ENCODE measurements at places on chromosomes 5 and 9.

- no peak for DNase-seq
These were observed 210.4 kb upstream of the RFX3 start for GRCh38 chr9:3736161-3736560.

DNA sequence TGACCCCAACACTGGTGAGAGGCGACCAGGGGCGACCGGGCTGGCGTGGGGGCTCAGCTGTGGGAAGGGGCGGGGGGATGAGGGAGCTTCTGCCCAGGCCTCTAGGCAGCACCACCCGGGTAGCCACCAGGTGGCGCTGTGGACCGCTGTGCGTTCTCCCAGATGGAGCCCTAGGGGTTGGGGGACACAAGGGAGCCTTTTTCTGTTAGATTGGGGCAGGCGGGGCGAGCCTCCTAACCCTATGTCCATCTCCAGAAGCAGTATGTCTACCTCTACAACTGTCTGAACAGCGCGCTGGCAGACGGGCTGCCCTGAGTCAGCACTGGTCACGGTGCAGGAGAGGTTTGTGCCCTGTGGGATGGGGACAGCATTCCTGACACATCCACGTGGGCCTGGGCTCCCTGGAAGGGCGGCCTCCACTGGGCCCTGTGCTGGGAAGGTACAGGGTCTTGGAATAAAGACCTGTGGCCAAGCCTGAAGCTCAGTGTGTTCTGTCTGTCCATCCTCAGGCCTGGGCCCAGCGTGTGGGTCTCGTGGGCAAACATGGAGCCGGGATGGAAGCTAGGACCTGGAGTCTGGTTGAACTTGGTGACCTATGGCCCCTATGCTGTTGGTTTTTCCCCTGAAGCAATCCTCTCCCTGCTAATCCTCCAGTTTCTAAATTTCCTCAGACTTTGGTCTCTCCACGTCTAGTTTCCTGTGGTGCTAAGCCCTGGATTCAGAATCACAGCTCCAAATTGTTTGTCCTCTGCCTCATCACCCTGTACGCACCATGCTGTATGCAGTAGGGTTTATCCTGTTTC lies 23.1 kb upstream of the SPTLC1 start:
- no peak for DNase-seq

DNA sequence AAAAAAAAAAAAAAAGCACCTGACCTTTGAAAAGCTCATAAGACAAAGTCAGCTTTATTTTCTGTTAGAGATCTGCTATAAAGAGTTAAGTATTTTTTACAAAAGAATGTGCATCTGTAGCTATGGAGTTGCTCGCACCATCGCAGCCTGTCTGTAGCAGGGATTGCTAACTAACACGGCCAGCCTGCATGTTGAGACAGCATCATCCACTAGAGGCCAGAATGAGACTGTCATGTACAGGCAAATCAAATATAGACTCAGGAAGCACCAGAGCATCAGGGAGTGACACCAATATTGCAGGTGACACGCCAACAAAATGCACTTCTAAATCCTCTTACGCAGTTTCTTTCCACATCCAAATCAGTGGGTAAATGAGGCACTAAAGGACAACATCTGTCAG lies 136.3 kb upstream of the RASEF start:
- DNase-seq: peak; percentile 25

DNA sequence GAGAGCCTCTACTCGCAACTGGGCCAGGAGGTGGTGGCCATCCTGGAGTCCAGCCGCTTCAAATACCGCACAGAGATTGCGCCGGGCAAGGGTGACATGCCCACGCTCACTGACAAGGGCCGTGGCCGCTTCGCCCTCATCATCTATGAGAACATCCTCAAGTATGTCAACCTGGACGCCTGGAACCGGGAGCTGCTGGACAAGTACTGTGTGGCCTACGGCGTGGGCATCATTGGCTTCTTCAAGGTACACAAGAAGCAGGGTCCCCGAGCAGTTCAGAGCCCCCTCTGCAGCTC lies 13.5 kb downstream of the NDST1 start:
- no peak for DNase-seq

DNA sequence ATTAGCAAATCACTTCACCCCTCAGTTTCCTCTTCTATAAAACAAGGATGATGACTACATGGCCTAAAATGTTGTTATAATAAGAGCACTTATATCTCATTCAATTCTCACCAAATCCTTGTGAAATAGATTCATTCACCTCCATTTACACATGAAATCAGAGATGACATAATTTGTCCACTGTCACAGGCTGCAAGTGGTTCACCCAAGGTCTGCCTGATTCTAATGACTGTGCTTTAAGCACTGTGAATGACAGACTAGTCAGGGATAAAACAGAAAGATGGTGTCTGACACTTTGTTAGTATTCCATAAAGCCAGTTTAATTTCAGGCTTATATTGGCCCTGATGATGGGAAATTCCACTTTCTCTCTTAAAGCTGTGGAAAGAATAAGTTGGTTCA lies 209.5 kb downstream of the MAPKAP1 start:
- no peak for DNase-seq

- DNase-seq: no peak
These were observed 15.0 kb downstream of the ANKRD33B start for GRCh38 chr5:10578869-10579268.

- no peak for DNase-seq
These were observed 26.2 kb upstream of the SMU1 start for GRCh38 chr9:33102551-33103210.

DNA sequence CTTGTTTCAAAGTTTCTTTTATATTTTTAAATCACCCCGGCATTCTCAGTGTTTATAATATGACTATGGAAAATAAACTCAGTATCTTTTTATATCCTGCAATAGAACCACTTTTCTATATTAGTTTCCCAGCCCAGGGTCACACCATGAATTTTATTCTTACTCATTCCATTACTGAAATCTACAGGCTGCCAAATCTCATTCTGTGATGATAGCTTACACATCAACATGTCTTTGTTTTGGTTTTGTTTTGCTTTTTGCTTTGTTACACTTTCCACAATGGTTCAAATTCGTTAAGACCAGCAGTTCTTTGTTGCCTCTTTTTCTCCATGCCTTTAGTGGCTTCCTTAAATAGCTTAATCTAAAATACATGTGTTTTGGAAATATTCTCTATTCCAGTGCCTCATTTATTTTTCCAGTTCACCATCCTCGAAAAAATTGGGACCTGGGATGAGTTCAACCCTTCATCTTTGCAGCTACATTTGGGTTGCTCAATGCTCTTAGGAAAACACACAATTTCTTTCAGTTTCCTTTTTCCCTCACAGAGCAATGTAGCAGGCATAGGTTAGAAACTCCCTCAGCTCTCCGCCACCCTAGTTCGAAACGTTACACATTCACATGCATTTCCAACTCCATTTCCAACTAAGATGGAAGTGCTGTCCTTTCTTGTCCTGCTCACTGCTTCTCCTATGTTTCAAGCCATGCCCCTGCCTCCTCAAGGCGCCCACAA lies 1146.3 kb downstream of the MAT2B start:
- no peak for DNase-seq

DNA sequence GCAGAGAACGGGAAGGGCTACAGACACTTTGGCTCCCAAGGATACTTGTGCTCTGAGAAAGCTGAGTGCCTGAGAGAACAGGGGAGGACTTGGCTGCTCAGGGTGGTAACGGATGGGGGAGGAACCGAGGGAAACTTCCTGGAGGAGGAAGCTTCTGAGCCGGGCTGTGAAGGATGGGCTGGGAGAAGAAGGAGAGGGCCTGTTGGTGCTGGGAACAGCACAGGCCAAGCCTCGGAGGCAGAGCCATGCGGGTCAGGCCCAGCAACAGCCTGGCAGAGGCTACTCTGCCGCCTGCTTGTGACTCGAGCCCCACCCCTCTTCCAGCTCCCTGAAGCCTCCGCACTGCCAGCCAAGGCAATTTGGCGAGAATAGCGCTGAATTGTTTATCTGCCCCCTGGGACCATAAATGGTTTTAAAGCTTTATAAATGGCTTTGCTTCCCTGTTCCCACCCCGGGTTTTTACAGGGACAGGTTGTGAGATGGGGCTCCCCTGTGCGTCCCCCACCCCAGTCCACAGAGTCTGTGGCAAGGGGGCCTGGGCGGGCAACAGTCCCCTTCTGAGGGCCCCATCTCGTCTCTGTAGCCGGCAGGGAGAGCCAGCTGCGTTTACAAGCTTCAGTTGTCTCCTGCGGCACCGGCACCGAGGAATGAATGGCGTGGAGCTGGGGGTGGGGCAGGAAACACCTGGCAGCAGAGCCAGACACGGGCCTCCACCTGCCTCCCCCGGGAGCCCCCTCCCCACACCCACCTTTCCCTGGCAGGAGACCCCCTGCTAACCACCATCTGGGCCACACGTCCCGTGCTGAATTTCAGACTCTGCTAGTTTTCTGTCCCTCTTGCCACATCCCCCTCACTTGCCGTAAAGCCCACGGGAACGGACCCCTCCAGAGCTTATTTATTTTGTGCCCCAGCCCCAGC lies 24.4 kb downstream of the FAM163B start:
- DNase-seq: no peak

DNA sequence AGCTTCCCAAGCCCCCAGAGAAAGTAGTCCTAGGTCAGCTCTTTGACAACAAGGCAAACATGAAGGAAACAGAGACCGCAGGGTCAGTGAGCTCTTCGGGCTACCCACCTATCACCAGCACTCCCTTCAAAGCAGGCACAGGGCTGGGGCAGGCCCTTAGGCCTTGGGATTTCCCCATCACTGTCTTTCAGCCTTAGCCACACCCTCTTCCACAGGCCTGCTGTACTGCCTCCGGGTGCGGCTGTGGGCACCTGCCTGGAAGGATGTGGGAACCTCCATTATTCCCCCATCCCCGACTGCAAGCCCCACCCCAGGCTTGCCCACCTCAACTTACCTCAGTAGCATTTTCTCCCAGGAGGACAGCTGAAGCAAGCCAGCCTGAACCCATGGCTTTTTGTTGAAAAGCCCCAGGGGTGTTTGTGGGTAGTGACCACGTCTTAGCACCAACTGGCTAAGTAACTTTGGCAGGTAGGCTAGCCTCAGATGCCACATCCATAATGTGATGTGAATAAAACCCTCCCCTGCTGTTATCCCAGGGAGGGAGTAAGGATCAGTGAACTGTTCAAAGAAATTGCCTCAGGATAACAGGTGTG lies 100.2 kb downstream of the PIK3R1 start:
- DNase-seq: no peak

DNA sequence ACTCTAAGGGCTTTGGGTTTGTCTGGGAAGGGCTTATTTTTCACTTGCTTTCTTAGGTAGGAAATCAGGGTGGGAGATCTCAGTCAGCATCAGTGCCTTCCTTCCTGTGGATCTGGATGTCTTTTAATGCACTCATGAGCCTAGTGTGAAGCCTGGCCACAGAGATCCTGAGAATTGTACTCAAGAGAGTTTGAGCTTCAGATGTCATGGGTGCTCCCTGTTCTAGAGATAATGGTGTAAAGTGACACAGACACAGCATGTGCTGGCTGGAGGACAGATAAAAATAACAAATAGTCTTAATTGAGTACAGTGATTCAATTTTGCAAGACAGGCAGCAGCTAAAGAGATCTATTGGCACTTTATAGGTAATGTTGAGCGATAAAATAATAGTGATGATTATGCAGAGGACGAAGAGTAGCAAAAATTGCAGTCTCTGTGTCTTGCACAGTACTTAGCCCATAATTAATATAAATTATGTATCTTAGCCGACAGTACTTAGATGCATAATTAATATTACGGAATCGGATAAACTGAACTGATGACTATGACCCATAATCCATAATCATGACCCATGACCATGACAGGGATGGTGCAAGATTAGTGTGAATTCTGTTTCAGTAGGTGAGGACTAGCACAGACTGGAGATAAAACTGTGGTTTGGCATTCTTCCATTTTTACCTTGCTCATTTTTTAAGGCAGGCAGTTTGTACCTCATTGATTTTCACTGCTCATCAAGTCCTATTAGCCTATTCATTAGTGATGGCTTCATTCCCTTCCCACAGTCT lies 408.7 kb upstream of the PIK3R1 start:
- no peak for DNase-seq

DNA sequence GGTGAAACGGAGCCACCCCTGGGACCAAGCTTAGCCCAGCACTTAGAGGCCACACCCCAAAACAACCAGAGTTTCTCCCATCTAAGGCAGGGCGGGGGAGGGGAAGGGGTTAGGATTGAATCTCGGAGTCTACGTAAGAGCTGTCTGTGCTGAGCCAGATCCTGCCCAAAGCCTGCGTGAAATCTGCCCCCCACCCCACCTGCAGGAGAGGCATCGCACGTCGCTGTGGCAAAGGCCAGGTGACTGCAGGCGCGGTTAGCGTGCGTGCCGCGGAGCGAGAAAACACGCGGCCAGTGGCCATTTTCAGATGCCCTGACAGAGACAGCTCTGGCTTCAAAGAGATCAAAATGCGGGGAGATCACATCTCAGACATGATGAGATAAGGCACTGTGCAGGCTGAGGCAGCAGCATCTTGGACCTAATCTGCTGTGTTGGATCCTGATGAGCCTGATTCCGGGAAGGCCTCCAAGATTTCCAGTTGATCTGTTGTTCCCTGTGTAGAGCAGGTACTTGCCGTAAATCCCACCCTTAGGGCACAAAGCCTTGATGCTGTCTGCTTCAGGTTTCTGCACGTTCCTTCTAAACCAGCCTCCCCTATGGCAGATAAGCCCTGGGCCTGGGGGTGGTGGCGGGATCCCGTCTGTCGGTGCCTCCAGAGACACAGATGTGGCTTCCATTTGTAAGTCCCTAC lies 2.5 kb upstream of the QSOX2 start:
- no peak for DNase-seq

- no peak for DNase-seq
These were observed 161.9 kb downstream of the MACROH2A1 start for GRCh38 chr5:135236908-135237747.

DNA sequence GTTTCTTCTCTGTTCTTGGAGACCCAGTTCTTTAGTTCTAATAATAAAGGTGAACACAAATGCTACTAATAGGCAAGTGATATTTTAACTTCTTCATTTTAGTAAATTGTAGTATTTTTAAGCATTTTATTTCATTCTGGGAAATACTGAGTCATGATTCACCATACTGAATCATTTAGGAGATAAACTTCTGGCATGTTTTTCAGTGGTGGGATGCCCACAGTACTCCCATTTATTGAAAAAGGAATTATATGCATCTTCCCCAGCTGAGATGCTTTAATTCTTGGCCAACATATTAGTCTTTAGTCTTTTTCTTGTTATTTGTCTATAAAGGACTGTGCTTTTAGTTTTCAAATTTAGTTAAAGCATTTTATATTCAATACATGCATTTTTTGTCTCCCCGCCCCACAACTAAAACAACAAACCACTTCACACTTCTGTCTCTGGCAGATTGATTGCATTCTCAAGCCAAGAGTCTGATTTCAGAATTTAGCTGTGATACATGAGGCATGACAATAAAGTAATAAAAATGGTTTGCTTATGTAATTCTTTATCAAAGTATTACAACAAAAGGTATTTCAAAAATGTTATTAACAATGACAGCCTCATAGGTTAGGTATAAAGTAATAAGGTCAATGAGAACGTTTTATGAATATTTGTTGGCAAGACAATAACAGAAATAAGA lies 125.2 kb upstream of the CDH18 start:
- no peak for DNase-seq

- DNase-seq: no peak
These were observed 433.0 kb downstream of the TLE1 start for GRCh38 chr9:81256368-81256767.
